ENCODE measurements at places on chromosomes 2 and 18. TPM values are rescaled to one million over a fixed set of nuclear protein-coding genes. Genes with fewer than 3 reads are reported as not detected.

STON1 gene
- total RNA-seq: 8.0 TPM

CCL20 gene
- total RNA-seq: not detected

KRTCAP3 gene
- total RNA-seq: not detected

CACNB4 gene
- 0.31 TPM for total RNA-seq

LAMA1 gene
- total RNA-seq: 0.44 TPM

KCNJ13 gene
- total RNA-seq: not detected

XPO1 gene
- 39.2 TPM for total RNA-seq

AOX1 gene
- total RNA-seq: 33.4 TPM

AP1S3 gene
- total RNA-seq: 0.63 TPM

ANKRD30BL gene
- total RNA-seq: not detected

ZNF519 gene
- total RNA-seq: 3.1 TPM

C2orf78 gene
- total RNA-seq: not detected

TMEM169 gene
- total RNA-seq: 0.17 TPM

WNT6 gene
- 1.3 TPM for total RNA-seq

ARL5A gene
- 54.5 TPM for total RNA-seq

SLC40A1 gene
- 42.9 TPM for total RNA-seq

ABCG8 gene
- total RNA-seq: not detected

SERPINB10 gene
- not detected for total RNA-seq

POTEJ gene
- total RNA-seq: not detected

CD8B gene
- total RNA-seq: not detected

PDCD1 gene
- total RNA-seq: 1.3 TPM

WNT10A gene
- not detected for total RNA-seq

GPR39 gene
- not detected for total RNA-seq

LCT gene
- not detected for total RNA-seq

RIT2 gene
- not detected for total RNA-seq

CTNNA2 gene
- total RNA-seq: not detected

SH3RF3 gene
- total RNA-seq: 10.8 TPM

DLX2 gene
- not detected for total RNA-seq

SETBP1 gene
- total RNA-seq: 10.6 TPM

SERTAD2 gene
- 16.1 TPM for total RNA-seq

NEU2 gene
- not detected for total RNA-seq

C1GALT1C1L gene
- total RNA-seq: 0.96 TPM

ITM2C gene
- total RNA-seq: 25.6 TPM

CARF gene
- 2.2 TPM for total RNA-seq

B4GALT6 gene
- total RNA-seq: 3.9 TPM

KCNE4 gene
- 1.5 TPM for total RNA-seq

EN1 gene
- not detected for total RNA-seq

RTP5 gene
- not detected for total RNA-seq

ALLC gene
- not detected for total RNA-seq

PAX3 gene
- total RNA-seq: not detected

CRACDL gene
- total RNA-seq: 4.3 TPM

TLX2 gene
- not detected for total RNA-seq

TUBA3E gene
- 44.7 TPM for total RNA-seq

NCL gene
- 259 TPM for total RNA-seq
